Mesothelial cell of epicardium (in vitro differentiated cells): ENCODE measurements at places on chromosomes 5 and 9.

DNA sequence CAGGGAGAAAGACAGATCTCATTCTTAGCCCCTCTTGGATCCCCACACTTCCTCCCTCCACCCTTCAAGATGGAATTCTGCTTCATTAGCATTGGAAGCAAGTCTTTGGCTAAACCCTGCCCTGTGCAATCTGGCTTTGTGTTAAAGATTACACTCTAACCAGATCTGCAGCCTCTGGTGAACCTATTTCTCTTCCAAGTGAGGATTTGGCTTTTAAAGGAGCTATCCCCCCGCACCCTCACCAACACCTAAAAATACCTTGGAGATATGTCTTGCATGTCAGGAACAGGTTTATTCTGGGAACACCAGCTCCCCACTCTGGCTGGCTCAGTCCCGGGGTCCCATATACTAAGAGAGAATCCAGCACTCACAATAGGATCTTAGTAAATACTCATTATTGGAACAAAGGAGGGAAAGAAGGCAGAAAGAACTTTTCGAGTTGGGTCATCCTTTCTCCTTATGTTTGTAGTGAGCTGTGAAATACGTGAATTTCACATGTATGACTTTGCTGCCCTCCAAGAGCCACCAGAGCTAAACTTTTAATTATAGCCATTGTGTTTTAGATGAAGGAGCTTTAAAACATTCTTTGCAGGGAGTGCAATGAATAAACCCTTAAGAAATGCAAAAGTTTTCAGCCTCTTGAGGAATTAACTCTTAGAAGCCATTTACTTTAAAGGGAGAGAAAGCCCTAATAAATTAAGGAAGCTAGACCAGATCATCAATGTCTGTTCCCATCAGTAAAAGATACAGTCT lies 53.7 kb upstream of the HRH2 start:
- peaks cover 2% of the 10 kb centered on the region for H3K4me1 ChIP-seq
- no peak overlapping the region for H3K4me3 ChIP-seq
- H3K27me3 ChIP-seq, result peaks cover 11% of the 10 kb centered on the region
- H3K27ac ChIP-seq, result no peak overlapping the region

- no peaks in the 10 kb centered on the region for H3K36me3 ChIP-seq
- no peak overlapping the region for H3K4me3 ChIP-seq
- no peaks in the 10 kb centered on the region for H3K27me3 ChIP-seq
- H3K27ac ChIP-seq, result no peak overlapping the region
- DNase-seq, result no peak
Observed at GRCh38 chr9:71824257-71824656, 55.9 kb upstream of the CEMIP2 start.

DNA sequence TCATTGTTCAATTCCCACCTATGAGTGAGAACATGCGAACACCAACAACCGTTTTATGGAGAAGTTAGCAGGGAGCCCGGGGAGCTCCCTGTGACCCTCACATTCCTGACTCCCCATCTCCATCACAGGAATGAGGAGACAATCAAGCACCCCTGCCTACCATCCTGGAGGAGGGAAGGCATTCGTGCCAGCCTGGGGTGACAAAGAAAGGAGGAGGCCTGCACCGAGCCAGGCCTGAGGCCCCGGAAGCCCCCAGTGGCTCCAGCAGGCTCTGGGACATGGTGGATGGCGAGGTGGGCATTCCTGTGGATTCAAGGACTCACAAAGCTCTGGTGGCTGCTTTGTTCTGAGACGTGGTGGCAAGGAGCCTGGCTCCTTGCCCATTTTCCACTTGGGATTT lies 36.5 kb upstream of the UGT3A1 start:
- H3K27me3 ChIP-seq, result no peaks in the 10 kb centered on the region
- DNase-seq, result no peak
- H3K36me3 ChIP-seq, result no peaks in the 10 kb centered on the region
- H3K4me1 ChIP-seq, result no peaks in the 10 kb centered on the region
- no peak overlapping the region for H3K4me3 ChIP-seq

GRCh38 chr5:143013176-143013891 lies 243.2 kb downstream of the ARHGAP26 start:
- no peak overlapping the region for H3K27ac ChIP-seq
- no peak for DNase-seq
- peaks cover 17% of the 10 kb centered on the region for H3K4me1 ChIP-seq
- H3K27me3 ChIP-seq, result no peaks in the 10 kb centered on the region
- no peak overlapping the region for H3K4me3 ChIP-seq
- peaks cover 2% of the 10 kb centered on the region for H3K36me3 ChIP-seq

GRCh38 chr5:100890461-100891008 lies 12.5 kb downstream of the ST8SIA4 start:
- DNase-seq, result no peak
- no peak overlapping the region for H3K27ac ChIP-seq
- H3K27me3 ChIP-seq, result peaks cover 27% of the 10 kb centered on the region
- no peaks in the 10 kb centered on the region for H3K4me1 ChIP-seq

- H3K4me3 ChIP-seq, result no peak overlapping the region
- H3K27ac ChIP-seq, result no peak overlapping the region
- peaks cover 2% of the 10 kb centered on the region for H3K36me3 ChIP-seq
- no peak for DNase-seq
- peaks cover 4% of the 10 kb centered on the region for H3K4me1 ChIP-seq
- H3K27me3 ChIP-seq, result no peaks in the 10 kb centered on the region
Observed at GRCh38 chr9:130023994-130024596, 18.9 kb downstream of the FNBP1 start.

DNA sequence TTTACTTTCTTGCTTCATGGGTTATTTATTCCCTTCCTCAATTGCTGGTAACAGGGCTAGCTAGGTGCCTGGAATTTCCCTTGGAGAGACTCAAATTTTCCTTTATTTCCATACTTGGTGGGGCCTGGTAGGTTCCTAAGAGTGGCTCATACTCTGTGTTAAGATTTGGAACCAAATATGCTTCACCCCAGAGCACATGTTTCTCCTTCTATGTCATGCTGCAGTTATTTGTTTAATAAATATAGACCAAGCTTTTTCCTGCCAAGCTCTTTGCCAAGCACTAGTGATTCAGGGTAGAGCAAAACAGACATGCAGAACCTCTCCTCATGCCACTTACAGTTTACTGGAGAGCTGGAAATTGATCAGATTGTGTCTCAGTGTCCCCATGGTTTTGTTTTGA lies 290.3 kb upstream of the SGCD start:
- H3K27me3 ChIP-seq, result no peaks in the 10 kb centered on the region
- H3K36me3 ChIP-seq, result no peaks in the 10 kb centered on the region

DNA sequence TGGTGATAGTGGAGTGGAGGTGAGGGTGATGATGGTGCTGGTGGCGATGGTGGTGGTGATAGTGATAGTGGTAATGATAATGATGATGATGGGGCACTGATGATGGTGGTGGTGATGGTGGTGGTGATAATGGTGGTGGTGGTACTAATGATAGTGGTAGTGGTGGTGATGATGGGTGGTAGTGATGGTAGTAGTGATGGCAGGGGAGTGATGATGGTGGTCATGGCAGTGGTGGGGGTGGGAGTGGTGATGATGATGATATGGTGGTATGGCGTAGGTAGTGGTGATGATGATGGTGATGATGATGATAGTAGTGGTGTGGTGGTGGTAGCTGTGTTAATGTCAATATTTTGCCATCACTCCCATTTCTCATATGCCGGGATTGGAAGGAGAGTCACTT lies 44.5 kb upstream of the ORM1 start:
- no peak overlapping the region for H3K27ac ChIP-seq
- no peak for DNase-seq
- no peaks in the 10 kb centered on the region for H3K27me3 ChIP-seq
- H3K4me3 ChIP-seq, result no peak overlapping the region
- H3K4me1 ChIP-seq, result peaks cover 14% of the 10 kb centered on the region

DNA sequence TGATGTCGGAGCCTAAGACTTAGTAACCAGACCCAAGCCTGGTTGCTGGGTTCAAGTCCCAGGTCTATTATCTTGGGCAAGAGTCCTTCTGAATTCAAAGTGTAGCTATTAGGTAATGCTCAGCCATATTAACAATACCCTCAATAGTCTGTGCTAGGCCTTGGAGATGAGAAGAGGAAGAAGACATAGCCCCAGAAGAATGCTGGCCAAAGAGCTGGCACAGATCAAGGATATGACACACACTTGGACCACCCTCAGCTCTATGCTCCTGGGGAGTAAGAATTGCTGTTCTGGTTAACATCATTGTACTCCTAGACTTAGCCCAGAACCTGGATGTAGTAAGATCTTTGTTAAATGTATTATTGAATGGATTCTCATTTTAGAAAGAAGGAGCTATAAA lies 426.7 kb downstream of the CDK5RAP2 start:
- H3K27ac ChIP-seq, result no peak overlapping the region
- no peaks in the 10 kb centered on the region for H3K36me3 ChIP-seq
- H3K27me3 ChIP-seq, result peaks cover 18% of the 10 kb centered on the region
- H3K4me1 ChIP-seq, result no peaks in the 10 kb centered on the region
- DNase-seq, result no peak
- no peak overlapping the region for H3K4me3 ChIP-seq

DNA sequence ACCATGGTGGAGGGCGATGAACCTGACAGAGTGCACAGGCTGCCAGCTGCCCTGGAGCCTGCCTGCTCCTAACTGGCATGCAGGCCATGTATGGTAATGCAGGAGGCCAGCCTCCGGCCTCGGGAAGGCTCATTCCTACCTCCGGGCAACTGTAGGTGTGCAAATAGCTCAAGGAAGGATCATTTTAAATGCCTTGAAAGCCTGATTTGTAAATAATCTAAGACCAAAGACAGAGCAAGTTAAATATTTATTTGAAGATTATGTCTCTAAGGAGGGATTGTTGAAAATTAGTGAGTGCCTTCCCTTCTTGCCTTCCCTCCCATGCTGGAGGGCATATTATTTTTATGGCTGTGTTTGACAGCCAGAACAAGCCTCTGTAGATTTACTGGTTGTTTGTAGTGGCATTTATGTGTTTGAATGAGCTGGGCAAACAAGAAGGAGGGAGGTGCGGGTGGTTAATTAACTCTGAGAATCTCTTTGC lies 285.7 kb upstream of the TUT7 start:
- no peak overlapping the region for H3K27ac ChIP-seq
- peaks cover 17% of the 10 kb centered on the region for H3K27me3 ChIP-seq
- H3K4me3 ChIP-seq, result no peak overlapping the region
- H3K36me3 ChIP-seq, result no peaks in the 10 kb centered on the region
- DNase-seq, result no peak
- peaks cover 54% of the 10 kb centered on the region for H3K4me1 ChIP-seq

GRCh38 chr5:59300930-59301329 lies 592.6 kb downstream of the PDE4D start:
- peaks cover 39% of the 10 kb centered on the region for H3K4me1 ChIP-seq
- peak overlapping the region; percentile 70 for H3K27ac ChIP-seq
- no peaks in the 10 kb centered on the region for H3K27me3 ChIP-seq
- no peak overlapping the region for H3K4me3 ChIP-seq
- DNase-seq, result no peak

- H3K4me1 ChIP-seq, result peaks cover 33% of the 10 kb centered on the region
- H3K27ac ChIP-seq, result no peak overlapping the region
- H3K36me3 ChIP-seq, result no peaks in the 10 kb centered on the region
- no peak for DNase-seq
Observed at GRCh38 chr5:1103505-1104326, 8.1 kb downstream of the SLC12A7 start.

- no peaks in the 10 kb centered on the region for H3K4me1 ChIP-seq
- DNase-seq, result no peak
- no peak overlapping the region for H3K4me3 ChIP-seq
- no peak overlapping the region for H3K27ac ChIP-seq
- H3K27me3 ChIP-seq, result no peaks in the 10 kb centered on the region
Observed at GRCh38 chr9:133050781-133051180, 11.0 kb upstream of the CEL start.

- H3K27me3 ChIP-seq, result no peaks in the 10 kb centered on the region
- H3K4me3 ChIP-seq, result no peak overlapping the region
- DNase-seq, result no peak
- peaks cover 16% of the 10 kb centered on the region for H3K4me1 ChIP-seq
- no peaks in the 10 kb centered on the region for H3K36me3 ChIP-seq
Observed at GRCh38 chr5:142782976-142783530, 12.9 kb downstream of the ARHGAP26 start.

DNA sequence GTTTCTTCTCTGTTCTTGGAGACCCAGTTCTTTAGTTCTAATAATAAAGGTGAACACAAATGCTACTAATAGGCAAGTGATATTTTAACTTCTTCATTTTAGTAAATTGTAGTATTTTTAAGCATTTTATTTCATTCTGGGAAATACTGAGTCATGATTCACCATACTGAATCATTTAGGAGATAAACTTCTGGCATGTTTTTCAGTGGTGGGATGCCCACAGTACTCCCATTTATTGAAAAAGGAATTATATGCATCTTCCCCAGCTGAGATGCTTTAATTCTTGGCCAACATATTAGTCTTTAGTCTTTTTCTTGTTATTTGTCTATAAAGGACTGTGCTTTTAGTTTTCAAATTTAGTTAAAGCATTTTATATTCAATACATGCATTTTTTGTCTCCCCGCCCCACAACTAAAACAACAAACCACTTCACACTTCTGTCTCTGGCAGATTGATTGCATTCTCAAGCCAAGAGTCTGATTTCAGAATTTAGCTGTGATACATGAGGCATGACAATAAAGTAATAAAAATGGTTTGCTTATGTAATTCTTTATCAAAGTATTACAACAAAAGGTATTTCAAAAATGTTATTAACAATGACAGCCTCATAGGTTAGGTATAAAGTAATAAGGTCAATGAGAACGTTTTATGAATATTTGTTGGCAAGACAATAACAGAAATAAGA lies 125.2 kb upstream of the CDH18 start:
- H3K27me3 ChIP-seq, result no peaks in the 10 kb centered on the region
- H3K4me1 ChIP-seq, result peaks cover 21% of the 10 kb centered on the region
- no peak overlapping the region for H3K27ac ChIP-seq
- H3K4me3 ChIP-seq, result no peak overlapping the region
- H3K36me3 ChIP-seq, result no peaks in the 10 kb centered on the region

GRCh38 chr9:99822109-99822805 lies 572 bp downstream of the NR4A3 start:
- H3K4me1 ChIP-seq, result peaks cover 48% of the 10 kb centered on the region
- no peaks in the 10 kb centered on the region for H3K36me3 ChIP-seq
- H3K4me3 ChIP-seq, result peak overlapping the region; percentile 90
- DNase-seq, result peak; percentile 67
- peaks cover 55% of the 10 kb centered on the region for H3K27me3 ChIP-seq
- peak overlapping the region; percentile 97 for H3K27ac ChIP-seq

- H3K27ac ChIP-seq, result peak within 1 kb of the TSS; percentile 69
- H3K36me3 ChIP-seq, result no peaks in the 10 kb centered on the region
- H3K4me1 ChIP-seq, result peaks cover 12% of the 10 kb centered on the region
- peaks cover 69% of the 10 kb centered on the region for H3K27me3 ChIP-seq
- H3K4me3 ChIP-seq, result peak within 1 kb of the TSS; percentile 91
Observed at GRCh38 chr9:90642570-90643539, at the start of gene DIRAS2. DIRAS2 (minus strand) TSS chr9:90642824; CDS start chr9:90613827, 28,997 bp downstream.

DNA sequence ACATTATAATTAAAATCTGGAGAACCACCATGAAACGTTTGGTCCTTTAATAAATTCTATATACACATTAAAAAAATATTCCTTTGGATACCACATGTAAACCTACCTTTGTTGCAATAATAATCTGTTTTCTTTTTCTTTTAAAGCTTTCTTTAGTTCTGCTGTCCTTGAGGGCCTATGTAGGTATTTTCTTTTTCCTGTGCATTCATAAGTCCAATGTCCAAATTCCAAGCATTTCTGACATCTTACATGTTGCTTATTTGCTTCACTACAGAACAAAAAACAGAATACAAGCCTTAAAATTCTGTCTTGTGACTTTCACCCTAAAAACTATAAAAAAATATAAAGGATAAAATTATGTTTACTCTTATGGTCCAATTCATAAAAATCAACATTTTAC lies 19.7 kb downstream of the ZCCHC10 start:
- no peak for DNase-seq
- no peaks in the 10 kb centered on the region for H3K4me1 ChIP-seq
- peaks cover 29% of the 10 kb centered on the region for H3K36me3 ChIP-seq
- no peak overlapping the region for H3K27ac ChIP-seq
- no peaks in the 10 kb centered on the region for H3K27me3 ChIP-seq
